HuH-7 (cell line): ENCODE measurements at places on chromosomes 4 and X.

- DNase-seq = no peak
Measured at GRCh38 chrX:133604801-133605200, 189.5 kb upstream of the GPC4 start.

- DNase-seq = no peak
Measured at GRCh38 chr4:18291256-18291655, 269.7 kb upstream of the LCORL start.

DNA sequence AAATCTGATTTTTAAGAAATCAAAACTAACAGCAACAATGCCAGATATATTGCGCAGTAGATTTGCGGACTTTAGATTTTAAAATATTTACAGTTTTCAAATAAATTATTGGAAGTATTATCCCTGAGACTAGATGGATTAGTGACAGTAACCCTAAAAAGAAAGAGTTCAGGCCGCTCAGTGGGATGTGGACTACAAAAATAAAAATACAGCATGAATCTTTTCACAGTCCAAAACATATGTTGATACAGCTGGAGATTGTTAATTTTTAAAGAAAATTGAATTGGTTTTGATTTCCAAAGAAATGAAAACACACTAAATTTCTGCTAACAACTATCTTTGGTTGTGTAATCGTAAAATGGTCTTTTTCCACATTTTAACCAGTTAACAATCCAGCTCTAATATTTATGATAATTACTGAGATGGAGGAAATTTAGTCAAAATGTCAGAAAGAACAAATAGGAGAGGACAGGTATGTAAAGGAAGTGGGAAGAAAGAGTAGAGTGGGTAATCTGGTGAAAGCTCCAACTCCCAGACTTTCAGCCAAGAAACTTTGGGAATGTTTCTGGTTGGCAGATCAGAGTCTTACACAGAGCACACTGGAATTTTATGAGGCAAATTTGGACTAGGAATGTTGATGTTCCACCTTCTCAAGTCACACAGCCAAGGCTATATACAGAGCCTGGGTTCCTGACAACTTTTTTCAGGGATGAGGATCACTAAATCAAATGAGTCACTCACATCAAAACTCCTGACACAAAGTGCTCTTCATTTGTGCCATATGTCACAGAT, 15.1 kb downstream of the C4orf36 start:
- DNase-seq = no peak

DNA sequence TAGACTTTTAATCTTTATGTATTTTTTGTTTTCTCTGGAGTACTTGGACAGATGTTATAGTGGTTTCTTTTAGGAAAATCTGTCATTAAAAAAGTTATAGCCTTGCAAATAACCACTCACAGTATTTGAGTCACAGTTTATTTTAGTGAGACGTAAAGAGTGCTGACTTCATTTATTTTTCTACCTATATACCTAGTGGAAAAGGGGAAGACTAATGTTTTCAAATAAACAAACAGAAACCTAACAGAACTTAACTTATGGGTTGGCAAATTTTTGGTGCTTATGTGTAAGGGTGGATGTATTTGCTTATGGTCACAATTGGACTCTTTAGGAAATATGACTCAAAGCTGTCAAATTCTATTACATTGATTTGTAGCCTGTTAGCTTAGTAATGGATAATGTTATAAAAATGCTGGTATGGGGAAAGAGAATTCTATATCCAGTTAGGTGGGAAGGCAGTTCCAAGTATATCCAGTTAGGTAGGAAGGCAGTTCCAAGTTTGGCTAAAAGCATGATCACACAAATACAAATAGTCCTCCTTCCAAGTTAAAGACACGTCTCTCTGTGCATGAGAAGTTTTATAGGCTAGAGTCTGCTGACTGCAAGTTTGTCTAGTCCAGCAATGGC, 61.9 kb downstream of the SLC9A6 start:
- DNase-seq = no peak
